Naive thymus-derived CD4-positive, alpha-beta T cell (primary cell): ENCODE measurements at places on chromosomes 6 and 20. TPM values are rescaled to one million over a fixed set of nuclear protein-coding genes. Genes with fewer than 3 reads are reported as not detected.

GRCh38 chr20:13856354-13856753, 71.5 kb downstream of the NDUFAF5 start:
- DNase-seq: no peak

GRCh38 chr6:76381612-76382011, 309.1 kb upstream of the IMPG1 start:
- DNase-seq: no peak

- DNase-seq: no peak
Observed at GRCh38 chr6:14865531-14866100, 380.3 kb upstream of the JARID2 start.

- peak; percentile 47 for DNase-seq
Observed at GRCh38 chr20:51372176-51372803, 170.2 kb downstream of the NFATC2 start.

GRCh38 chr6:15936503-15936902, 192.4 kb upstream of the MYLIP start:
- no peak for DNase-seq

DNA sequence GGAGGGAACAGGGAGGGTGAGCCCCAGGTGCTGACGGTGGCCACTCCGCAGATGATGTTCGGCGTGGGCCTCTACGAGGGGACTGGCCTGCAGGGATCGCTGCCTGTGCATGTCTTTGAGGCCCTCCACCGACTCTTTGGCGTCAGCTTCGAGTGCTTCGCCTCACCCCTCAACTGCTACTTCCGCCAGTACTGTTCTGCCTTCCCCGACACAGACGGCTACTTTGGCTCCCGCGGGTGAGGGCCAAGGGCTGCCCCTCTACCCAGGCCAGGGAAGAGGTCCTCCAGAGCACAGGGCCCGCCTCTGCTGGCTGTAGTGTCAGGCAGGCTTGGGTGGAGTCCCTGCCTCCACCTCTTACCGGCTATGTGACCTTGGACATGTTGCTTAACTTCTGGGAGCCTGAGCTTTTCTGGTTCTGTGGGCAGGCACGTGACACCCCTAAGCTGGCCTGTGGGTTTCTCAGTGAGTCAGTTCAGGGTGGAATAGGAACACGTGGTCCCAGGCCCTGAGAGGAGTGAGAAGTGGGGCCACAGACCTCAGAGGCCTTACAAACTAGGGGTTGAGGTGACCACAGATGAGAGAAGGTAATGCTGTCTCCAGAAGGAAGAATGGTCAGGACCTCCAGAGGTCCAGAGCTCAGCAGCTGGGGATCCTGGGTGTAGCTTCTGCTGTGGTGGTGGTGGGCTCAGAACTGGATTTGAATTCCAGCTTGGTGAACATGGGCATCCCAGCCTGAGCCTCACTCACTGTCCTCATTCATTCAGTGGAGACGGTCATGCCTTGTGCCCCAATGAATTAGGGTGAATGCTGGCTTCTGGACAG, 11.9 kb downstream of the PCIF1 start:
- no peak for DNase-seq

- no peak for DNase-seq
Observed at GRCh38 chr20:8427419-8428040, 295.5 kb downstream of the PLCB1 start.

DNA sequence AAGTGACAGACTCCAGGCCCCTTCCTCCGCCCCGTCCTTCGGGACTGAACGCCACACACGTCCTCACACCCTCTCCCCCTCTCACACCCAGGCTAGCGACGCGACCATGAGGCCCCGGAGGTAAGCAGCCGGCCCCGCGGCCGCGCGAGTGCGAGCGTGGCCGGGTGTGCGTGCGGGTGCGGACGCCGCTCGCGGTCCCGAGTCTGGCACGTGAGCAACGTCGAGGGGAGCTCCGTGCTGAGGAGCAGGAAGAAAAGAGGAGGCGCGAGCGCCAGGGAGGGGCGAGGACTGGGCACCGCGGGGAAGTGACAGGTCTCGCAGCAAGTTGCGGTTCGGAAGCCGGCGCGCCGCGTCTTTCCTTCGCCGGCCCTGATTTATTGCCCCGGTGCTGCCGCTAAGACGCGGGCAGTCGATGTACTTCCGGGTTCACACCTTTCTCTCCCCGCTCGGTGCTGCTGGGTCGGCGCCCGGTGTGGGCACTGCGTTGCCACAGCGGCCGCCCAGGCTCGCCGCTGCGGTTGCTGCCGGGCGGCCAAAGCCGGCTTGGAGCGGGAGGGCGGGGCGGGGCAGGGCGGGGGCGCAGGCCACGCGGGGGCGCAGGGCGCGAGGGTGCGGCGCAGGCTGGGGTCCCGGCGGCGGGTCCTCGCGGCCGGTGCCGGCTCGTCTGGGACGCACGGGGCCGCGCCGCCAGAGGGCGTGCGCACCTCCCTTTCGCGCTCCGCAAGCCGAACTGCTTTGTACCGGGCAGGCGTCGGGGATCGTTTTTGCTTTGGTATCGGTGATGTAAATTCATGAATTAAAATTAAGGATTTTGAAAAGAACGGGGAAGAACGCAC, 15.8 kb upstream of the LIN28B start:
- DNase-seq: no peak

GRCh38 chr6:91483415-91484105, 896.7 kb upstream of the MAP3K7 start:
- no peak for DNase-seq

- DNase-seq: no peak
Observed at GRCh38 chr20:35359335-35359950, 52.3 kb downstream of the UQCC1 start.

GRCh38 chr6:125711013-125711675, 38.3 kb upstream of the HEY2 start:
- DNase-seq: no peak

DNA sequence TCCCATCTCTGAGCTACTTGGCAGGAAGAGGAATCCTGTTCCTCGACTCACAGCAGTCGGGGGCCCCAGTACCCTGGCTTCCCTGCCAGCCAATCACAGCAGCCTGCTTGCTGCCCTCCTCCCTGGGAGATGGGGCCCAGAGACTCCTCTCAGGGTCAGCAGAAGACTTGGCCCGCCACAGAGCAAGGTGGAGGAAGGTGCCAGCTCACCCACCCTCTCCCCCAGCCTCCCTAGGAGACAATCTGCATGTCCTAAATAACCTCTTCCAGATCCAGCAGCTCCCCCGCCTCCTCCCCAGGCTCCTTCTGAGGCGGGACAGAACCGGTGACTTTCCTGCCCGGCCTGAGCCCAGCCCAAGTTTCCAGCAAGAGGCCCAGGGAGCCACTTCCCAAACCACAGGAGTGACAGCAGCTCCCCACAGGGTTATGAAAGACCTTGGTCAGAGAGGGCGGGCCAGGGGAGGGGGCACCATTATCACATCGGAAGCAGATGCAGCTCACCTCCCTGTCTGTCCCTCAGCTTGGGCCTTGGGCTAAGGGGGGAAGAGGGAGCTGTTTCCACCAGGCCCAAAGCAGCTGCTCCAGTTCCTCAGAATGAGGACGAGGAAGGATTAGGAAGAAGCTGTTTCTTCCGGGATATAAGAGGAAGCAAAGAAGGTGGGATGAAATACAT, 2.3 kb downstream of the CCND3 start:
- DNase-seq: no peak

GRCh38 chr6:108531332-108531731, 29.4 kb upstream of the FOXO3 start:
- DNase-seq: no peak

GRCh38 chr6:163958646-163959045, 544.1 kb downstream of the QKI start:
- no peak for DNase-seq

DNA sequence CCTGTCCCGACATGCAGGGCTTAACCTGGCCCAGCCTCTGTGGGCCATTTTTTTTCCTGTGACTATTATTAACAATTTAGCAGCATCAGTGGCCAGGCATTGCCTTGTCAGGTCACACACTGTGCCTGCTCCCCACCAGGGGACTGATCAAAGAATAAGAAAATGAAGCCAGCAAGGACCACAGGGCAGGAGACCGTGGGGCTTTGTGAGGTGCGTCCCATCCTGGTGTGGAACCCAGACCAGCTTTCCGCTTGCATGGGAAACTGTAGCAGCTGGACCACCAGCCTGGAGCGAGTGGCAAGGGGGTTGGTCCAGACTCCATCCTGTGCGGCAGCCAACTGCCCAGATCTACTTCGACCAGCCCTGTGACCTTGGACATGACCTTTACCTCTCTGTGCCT, 218.3 kb downstream of the ANKRD60 start:
- DNase-seq: no peak

DNA sequence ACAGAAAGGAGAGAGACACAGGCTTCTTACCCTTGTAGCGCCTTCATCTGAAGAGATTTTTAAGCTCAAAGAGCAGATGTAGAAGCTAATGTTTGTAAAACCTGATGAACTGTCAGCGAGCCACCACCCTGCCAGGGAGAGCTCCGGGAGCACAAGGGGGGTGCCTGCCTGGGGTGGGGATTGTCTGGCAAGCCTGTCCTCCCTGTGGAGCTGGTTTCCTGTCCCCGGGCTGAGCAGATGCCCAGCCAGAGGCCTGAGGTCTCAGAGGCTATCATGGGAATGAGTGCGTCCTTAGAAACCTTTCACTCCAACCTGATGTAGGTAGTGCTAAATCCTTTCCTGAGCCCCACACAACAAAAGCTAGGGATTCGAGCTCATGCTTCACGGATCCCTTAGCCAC, 41.9 kb upstream of the NR2E1 start:
- DNase-seq: no peak

- no peak for DNase-seq
Observed at GRCh38 chr6:152173321-152173720, 365.8 kb downstream of the ESR1 start.

DNA sequence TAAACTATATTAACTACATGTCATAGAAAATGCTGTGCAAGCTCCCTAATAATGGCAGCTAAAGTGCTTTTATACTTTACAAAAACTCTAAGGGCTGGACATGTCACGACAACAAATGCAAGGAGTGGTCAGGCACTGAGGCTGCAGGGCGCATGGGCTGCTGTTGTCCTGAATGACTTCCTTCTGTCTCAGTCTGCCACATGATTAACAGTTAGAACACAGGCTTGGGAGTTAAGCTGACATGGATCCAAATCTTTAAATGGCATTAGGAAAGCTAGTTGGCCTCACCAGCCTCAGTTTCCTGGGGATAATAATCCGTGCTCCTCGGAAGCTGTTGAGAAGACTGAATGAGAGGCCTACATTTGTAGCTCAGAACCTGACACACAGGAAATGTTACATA, 57.4 kb downstream of the PREP start:
- DNase-seq: no peak

- no peak for DNase-seq
Observed at GRCh38 chr6:68279793-68280557, 355.1 kb upstream of the ADGRB3 start.

Gene KHDC3L
- not detected for total RNA-seq

Gene LPIN3
- 0.43 TPM for total RNA-seq

Gene STXBP5
- total RNA-seq: 43.6 TPM

Gene PXT1
- total RNA-seq: 0.64 TPM

Gene OR2J3
- not detected in 2 replicates for total RNA-seq

Gene UNC5CL
- total RNA-seq: 1.6 and 2.2 TPM in 2 replicates

Gene SLC22A7
- total RNA-seq: not detected

Gene RHAG
- not detected for total RNA-seq

Gene SNHG17
- 102 TPM for total RNA-seq
